ENCODE measurements at places on chromosomes 5 and 9.

GRCh38 chr9:89195131-89195797, 16.6 kb upstream of the SHC3 start:
- no peak for DNase-seq

DNA sequence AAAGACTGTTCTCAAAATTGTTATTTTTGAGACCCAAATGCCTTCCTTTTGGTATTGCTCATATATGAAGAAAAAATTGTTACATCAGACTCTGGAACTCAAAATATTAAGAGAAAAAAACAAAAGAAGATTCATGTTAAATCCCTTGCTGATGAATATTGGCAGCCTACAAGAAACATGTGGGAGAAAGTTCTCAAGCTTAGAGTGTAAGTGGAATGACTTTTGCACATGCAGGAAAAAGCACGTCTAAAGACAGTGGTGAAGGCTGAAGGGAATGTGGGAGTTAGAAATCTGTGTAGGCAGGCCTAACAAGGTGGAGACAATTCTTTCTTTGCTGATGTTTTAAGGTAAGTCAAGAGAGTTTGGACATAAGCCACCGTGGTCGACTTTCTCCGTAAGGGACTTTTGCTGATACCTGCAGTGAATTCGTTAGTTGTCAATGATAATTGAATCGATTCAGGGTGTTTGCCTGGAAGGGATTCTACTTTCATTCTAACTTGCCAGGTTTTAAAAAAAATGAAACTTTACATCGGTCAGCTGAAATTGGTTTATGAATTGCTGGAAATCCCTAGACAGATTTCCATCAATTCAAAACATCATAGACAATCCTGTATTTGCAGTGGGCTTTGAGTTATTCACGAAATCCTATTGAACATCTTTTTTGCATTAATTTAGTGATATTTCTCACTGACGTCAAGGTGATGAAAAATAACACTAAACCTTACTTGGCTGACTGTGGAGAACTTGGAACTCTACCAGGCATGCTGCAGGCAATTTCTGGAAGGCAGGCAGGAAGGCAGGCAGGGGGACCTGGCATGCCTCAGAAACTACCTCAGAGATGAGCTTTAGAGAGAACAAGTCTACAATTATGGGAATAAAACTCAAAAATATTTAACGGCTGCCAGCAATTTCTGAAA, 359.1 kb upstream of the ADAMTSL1 start:
- no peak for DNase-seq

- DNase-seq: no peak
Measured at GRCh38 chr5:167984951-167985350, 306.5 kb upstream of the WWC1 start.

DNA sequence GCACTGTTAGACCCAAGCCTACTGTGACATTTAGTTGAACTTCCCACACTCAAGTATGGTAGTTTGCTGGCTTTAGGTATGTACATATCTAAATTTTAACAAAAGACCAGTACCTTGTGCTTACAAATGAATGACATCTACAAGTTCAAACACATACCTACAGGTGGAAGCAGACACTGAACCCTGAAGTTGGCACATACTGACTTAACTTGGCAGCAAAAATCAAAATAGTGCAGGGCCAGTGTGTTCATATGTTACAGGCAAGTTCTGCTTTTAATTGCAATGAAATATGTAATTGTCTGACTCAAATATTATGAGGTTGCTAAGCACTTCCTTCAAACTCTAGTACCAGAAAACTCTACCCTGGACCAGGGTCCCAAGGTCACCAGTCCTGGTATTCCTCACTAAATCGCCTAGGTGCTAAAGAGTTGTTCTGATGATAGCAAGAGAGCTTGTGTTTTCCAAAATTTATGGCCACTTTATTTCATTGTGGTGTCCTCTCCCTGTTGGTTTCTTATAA, 77.4 kb downstream of the MEGF10 start:
- no peak for DNase-seq

- DNase-seq: no peak
Measured at GRCh38 chr9:97969014-97969413, 14.1 kb upstream of the ANP32B start.

DNA sequence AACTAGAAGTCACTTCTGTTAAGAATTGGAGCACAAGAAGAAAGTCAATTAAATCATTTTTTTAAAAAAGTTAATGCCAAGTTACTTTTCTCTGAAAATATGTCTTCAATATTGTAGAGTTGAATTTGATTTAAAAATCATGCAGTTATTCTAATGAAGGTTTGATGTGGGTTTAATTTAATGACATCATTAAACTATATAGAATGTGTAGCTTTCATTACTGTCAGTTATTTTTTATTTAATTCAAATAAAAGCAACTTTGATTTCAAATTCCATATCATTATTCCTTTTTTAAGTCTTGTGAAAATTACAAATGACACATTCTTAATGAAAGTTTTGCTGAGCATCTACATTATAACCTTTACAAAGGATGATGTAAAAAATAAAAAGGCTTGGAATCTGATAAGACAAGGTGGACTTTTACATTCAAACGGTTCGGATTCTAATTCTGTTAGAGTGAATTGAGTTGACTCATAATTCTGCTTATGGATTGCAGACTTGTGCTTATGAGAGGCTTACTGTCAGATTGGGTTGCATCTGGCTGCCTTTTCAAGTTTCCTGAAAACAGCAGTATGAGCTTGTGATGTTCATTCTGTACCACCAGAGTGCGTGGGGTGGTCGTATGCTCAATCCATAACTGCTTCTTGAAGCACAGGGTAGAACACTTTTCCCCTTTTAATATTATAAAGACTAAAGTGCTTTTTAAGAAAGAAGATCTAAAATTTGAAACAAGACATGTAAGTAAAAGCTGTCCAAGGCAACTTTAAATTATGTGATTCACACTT, 253.0 kb upstream of the ARRDC3 start:
- no peak for DNase-seq

DNA sequence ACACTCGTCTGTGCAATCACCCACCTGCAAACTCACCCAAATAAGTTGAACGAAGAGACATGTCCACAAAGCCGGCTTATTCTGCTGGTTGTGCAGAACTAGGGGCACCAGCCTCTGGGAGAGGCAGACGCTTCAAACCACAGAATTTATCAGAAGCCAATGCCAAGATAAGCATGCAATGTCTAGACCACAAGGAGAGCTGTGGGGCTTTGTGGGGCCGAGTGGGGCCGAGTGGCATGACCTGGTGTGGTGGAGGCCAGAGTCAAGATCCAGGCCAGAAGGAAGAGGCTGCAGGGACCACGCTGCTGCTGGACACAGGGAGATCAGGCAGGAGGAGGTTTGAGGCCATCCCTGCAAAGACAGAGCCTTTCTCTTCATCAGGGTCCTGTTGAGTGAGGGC, 259.0 kb downstream of the IRX2 start:
- no peak for DNase-seq

DNA sequence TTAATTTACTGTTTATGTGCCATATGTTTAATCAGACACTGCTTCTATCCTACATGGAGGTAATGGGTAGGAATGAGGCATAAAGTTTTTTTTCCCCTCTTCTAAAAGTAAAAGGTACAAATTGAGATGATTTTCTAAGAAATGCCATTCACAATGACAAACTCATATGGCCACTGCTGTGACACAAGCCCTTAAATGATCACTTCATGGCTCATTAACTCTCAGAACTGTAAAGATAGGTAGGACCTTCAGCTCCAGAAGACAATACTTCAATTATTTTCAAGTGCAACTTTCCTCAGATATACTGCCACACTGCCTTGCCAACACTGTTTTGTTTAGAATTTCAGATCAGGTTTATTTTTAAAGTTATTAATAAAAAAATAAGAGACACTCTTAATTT, 362.9 kb upstream of the ZNF608 start:
- no peak for DNase-seq

DNA sequence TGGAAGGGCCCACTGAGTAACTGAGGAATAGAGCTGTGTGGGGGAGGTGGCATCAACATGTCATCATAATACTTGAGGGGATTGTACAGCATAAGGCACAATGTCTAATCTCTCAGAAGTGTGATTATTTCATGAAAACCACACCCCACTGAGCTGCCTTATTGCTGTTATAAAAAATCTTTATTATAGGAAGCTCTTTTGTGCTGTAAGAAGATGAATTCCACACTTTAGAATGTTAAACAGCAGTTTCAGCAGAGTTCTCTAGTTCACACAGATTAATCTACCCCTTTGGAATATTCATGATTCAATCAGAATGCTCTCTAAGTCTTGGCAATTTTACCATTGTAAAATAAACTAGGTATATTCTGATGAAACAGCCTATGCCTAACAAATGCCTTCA, 1389.6 kb downstream of the PTPRD start:
- DNase-seq: no peak

- no peak for DNase-seq
Measured at GRCh38 chr9:115946530-115946929, 207.1 kb upstream of the PAPPA start.

DNA sequence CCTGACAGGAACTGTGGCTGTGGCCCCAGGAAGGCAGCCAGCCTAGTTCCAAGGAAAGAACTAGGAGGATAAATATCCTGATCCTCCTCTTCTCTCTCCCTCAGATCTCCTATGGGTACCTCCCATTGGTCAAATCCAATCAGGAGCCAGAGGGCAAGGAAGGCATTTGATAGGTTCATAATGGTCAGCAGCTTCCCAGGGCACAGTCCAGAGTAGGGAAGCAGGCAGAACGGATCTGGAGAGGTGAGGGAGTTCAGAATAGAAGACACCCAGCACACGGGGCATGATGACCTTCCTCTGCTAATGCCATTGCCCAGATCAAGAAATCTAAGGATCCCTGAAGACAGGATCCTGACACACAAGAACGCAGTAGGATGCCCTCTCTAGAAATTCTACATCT, 8.6 kb downstream of the ABLIM3 start:
- no peak for DNase-seq

DNA sequence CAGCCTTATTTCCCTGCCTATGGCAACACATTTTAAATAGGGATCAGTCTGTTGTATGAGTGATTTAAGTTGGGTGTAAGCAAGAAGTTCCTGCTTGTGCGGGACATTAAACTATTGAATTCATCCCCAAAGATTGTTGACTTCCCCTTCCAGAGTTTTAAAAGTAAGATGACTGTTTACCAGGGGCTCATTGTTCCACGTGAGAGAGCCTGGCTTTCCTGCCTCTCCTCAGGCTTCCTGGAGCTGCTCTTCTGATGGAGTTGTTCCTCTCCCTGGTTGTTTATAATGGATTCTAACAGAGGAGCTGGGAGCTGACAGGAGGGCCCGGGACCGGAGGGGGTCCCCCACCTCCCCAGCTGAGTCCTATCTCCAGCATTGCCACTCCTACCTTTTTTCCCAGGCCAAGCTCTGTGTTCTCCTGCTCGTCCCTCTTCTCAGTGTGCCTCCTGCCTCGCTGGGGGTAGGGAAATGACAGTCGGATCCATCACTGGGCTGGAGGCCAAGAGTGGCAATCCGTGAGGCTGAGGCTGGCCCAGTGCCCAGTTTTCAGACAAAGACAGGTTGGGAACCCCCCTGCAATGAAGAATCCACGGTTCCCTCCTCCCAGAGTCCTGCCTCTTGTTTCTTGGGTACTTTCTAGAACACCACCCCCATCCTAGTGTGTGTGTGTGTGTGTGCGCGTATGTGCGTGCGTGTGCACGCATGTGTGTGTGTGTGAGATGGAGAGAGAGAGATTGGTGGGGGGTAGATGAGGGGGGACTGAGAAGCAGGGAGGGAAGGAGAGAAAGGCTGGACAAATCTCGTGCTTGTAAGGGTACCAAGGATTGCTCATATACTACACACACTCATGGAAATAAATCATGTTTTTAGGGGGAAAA, 123.7 kb upstream of the NFIB start:
- no peak for DNase-seq

DNA sequence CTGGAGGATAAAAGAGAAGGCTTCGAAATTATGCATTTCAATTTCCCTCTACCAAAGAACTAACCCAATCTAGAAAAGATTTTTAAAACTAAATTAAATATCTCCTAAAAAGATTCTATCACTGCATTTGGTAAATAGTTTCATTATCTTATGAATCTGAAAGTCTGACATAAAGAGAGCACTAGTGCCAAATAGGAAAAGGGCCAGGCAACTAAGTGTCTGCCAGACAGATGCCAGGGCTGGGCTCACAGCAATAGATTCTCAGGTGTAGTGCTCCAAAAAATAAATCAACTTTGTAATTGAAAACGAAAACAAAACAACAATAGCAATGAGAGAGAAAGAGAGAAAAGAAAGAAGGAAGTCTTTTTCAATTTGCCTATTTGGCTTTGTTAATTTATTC, 157.7 kb upstream of the GNA14 start:
- no peak for DNase-seq

- DNase-seq: no peak
Measured at GRCh38 chr5:89934069-89934468, 475.5 kb downstream of the CETN3 start.

GRCh38 chr5:24644761-24645160, at the start of gene CDH10:
Gene CDH10, minus strand, starts transcription at chr5:24644978. Its CDS starts 51,488 bp downstream, at chr5:24593490.
- no peak for DNase-seq

GRCh38 chr5:125440905-125441304, 694.5 kb upstream of the ZNF608 start:
- DNase-seq: no peak

DNA sequence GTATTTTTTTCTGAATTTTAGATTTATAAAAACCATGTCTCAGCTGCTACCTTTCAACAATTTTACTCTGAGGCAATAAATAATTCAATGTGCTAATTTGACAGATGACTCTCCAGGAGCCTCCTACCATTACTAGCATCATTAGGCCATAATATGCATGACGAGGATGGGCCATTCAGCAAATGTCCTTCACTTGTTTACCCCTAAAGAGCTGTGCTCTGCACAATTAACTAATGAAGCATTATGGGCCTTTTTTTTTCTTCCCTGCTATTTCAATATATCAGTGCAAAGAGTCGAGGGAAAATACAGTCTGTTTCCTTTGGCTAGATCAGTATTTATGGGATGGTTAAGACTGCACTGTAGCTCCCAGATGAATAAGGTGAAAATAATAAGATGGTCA, 627.2 kb downstream of the ISL1 start:
- DNase-seq: no peak

DNA sequence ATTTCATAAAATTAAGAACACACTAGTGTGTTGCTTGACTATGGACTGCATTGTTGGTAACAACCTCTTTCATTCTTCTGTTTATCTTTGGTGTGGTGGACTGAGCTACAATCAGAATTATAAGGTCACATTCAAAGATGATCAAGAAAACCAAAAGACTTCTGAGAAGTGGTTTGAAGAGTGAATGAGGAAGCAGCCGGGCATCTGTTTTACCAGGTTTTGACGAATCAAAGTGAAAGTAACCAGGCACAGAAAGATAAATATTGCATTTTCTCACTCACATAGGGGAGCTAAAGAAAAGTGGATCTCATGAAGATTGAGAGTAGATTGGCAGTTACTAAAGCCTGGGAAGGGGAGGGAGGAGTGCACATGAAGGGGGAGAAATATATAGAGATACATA, 589.1 kb downstream of the ZNF608 start:
- no peak for DNase-seq

GRCh38 chr9:21969011-21969940, 24.9 kb downstream of the CDKN2A start:
- DNase-seq: no peak
